ENCODE measurements at places on chromosomes 12 and 14.

- DNase-seq: no peak
Observed at GRCh38 chr14:36580141-36580855, 2.1 kb downstream of the NKX2-8 start.

- no peak for DNase-seq
Observed at GRCh38 chr14:74409441-74409840, 16.6 kb downstream of the SYNDIG1L start.

DNA sequence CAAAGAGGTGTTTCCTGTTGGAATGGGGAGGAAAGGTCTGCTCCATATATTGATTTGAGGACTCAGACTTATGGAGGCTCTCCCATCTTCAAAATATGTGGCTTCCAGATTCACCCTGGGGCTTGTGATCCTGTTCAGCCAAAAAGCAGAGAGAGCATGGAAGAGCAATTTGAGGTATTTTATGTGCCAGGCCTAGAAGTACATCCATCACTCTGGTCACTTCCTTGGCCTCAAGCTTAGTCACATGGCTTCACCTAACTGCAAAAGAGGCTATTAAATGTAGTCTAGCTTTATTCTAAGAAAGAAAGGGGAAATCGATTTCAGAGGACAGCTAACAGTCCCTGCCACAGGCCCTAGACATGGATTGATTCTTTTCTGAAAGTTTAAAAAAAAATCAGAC is 86.2 kb downstream of the C12orf50 start:
- no peak for DNase-seq

DNA sequence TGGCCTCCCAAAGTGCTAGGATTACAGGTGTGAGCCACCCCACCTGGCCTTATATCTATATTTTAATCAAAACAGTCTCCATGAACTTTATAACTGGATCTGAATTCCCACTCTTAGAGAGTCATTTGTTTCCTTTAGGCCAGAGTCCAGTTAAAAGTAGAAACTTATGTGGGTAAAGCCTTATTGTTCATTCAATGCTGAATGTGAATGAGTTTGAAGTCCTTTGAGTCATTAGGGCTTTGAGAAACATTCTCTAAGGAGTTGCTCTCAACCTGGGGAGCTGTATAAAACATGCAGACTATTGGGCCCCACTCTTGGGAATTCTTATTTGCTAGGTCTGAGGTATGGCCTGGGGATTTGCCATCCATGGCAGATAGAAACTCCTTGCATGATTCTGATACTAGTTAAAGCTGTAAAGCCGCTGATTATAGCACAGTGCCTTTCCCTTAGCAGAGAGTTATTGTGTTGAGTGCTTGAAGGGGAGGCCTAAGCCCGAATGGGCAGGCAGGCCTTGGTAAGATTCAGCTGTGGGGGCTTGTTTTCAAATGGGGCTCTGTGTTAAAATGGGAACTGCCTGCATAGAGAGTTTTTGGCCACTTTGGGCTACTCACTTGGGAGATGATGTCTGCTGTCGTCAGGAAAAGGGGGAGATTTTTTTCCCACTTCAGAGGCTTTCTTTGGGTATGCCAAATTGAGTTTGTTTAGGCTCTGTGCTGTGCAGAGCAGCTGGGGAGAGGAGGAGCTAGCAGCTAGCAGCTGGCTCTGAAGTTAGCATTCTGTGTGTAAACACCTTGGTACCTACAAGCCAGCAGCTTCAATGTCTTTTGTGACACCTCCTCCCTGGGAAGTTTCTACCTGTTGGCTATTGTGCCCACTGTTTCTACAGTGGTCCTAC is 117.5 kb downstream of the DACT1 start:
- DNase-seq: no peak

DNA sequence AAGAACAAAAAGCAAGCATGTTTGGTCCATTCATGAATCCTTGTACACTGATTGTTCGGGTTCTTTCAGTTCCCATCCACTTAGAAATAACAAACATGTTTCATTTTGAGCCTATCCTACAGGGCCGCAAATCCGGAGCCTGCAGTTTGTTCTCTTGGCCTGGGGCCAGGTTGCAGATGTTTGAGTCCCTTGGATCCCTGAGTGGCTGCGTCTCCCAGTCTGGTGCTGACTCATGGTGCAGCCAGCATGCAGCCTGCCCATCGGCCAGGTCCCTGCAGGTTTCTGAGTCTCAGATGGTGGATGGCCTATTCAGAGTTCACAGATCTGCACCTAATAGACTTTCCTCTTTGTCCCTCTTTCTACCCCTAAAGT is 1.9 kb upstream of the DYNC1H1 start:
- peak; percentile 93 for DNase-seq

DNA sequence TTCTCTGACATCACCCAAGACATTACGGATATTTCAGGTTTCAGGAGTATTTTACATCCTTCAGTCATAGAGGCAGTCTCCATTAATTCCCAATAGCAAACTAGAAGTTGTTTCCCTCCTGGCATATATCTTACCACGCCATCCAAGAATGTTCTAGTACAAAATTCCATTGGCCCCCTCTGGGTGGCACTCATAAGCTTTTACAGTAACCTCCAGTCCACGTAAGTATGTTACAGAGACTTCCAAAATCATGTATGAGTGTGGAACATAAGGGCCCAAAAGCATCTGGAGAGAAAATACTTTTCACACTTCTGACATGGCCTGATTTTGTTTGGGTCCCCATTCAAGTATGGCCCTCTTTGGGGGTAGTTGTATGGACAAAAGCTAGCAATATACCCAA is 58.1 kb upstream of the DHRS4 start:
- DNase-seq: no peak

DNA sequence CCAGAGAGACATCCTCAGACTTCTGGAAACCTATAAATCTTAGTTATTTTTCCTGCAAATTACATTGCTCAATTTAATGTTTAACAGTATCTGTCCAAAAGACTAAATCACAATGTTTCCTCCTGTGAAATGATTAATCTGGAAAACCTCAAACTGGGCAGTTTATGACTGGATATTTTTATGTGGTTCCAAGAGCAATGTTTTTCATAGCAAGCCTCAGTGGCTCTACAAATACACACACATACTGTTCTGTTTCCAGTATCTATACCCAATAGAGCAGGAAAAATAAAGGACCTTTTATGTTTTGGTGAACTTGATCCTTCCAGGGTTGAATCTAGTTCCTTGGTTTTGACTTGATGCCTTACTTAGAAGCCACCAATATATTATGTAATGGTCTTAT is 9.2 kb downstream of the NID2 start:
- DNase-seq: no peak

DNA sequence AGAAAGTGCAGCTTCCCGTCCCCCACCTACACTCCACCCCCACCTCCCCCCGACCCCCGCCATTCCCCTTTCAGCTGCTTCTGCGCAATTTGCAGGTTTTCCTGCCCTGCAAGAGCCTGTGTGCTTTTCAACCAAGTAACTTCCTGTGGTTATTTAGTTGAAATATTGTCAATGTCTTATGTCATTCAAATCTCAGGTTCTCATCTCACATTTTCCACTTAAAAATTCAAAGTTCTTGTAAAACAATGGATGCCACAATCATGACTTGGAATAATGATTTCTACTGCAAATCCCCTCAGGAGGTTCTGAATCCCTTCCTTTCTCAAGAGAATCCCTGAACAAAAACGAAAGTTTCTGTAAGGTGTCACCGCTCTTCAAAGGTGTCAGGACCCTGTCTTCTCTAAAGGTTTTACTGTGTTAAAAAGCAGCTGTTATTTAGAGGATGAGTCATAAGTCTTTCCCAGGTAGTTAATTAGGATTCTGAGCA is 31.6 kb downstream of the WBP11 start:
- no peak for DNase-seq

- no peak for DNase-seq
Observed at GRCh38 chr12:68414988-68415387, 82.8 kb upstream of the MDM1 start.

GRCh38 chr12:89194683-89195082 is 157.6 kb downstream of the DUSP6 start:
- DNase-seq: no peak
